ENCODE measurements at places on chromosomes 4 and X. TPM values are rescaled to one million over a fixed set of nuclear protein-coding genes. Genes with fewer than 3 reads are reported as not detected.

TADA2B gene
- 28.3 TPM for total RNA-seq

ZCCHC12 gene
- total RNA-seq = not detected

DNA sequence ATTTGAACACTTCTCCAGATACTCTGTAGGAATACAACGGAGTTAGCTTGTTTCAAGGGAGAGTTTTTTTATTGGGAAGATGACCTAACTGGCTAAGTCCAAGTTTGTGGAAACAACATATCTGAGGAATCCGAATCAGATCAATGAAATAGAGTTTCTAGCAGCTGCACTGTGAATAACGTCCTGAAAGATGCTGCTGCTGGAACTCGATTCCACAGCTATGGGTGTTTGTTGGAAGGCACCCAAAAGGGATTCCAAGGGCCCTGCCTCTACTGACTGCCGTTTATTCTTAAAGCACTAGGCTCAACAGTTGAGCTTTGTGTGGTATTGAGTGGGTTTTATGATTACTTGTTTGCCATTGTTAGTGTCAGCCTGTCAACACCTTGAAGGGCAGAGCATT, 6.6 kb upstream of the GBA3 start:
- no peaks in the 10 kb centered on the region for H3K4me1 ChIP-seq
- no peak overlapping the region for H3K4me3 ChIP-seq
- no peaks in the 10 kb centered on the region for H3K27me3 ChIP-seq

DNA sequence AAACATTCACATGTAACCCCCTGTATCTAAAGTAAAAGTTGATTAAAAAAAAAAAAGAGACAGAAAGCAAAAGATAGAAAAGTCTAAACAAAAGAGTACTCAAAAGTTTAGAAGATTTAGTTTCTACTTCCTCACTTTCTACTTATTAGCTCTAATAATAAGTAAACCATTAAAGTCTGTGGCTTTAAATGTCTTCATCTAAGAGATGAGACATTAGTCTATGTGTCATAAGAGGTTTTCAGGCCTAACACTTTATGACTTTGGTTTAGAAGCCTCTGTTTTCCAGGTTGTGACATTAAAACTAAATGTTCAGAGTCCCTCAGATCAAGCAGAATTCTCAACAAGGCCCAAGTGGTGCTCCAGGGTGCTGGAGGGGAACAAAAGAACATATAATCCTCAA, 42.2 kb upstream of the GUCY1A1 start:
- no peak overlapping the region for H3K27ac ChIP-seq
- no peaks in the 10 kb centered on the region for H3K36me3 ChIP-seq
- H3K4me3 ChIP-seq = no peak overlapping the region
- no peak for DNase-seq

SYP gene
- 4.0 TPM for total RNA-seq

GRCh38 chr4:28482580-28483270, 1622.1 kb downstream of the STIM2 start:
- no peaks in the 10 kb centered on the region for H3K27me3 ChIP-seq
- H3K36me3 ChIP-seq = no peaks in the 10 kb centered on the region
- no peak for DNase-seq

- H3K4me3 ChIP-seq = no peak overlapping the region
- H3K27me3 ChIP-seq = no peaks in the 10 kb centered on the region
- peak; percentile 30 for DNase-seq
- H3K27ac ChIP-seq = no peak overlapping the region
Observed at GRCh38 chr4:99447079-99447478, 11.9 kb upstream of the ADH7 start.

- peak overlapping the region; percentile 81 for H3K27ac ChIP-seq
- no peak for DNase-seq
- no peaks in the 10 kb centered on the region for H3K36me3 ChIP-seq
- peaks cover 73% of the 10 kb centered on the region for H3K4me1 ChIP-seq
- no peaks in the 10 kb centered on the region for H3K27me3 ChIP-seq
Observed at GRCh38 chr4:76200771-76201231, 12.8 kb downstream of the SCARB2 start.

CENPVL2 gene
- not detected for total RNA-seq

DNA sequence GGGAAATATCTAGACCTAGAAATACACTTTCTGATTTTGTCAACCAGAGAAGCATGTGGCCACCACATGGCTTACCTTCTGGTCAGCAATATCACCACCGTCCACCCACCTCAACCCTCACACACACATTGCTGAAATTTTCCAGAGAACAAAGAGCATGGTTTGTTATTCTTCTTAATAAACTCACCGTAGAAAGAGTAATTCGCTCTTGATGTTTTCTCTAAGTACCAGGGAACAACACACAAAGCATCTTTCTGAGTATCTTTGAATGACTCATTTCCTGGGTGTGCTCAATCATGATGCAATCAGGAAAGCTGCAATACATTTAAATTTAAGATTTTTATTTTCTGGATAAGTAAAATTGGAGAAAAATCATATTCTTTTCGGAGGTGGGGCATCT, 24.7 kb upstream of the LRAT start:
- H3K27ac ChIP-seq = no peak overlapping the region
- H3K27me3 ChIP-seq = no peaks in the 10 kb centered on the region
- H3K4me1 ChIP-seq = no peaks in the 10 kb centered on the region
- H3K36me3 ChIP-seq = no peaks in the 10 kb centered on the region
- DNase-seq = no peak

NOX1 gene
- not detected for total RNA-seq

DNA sequence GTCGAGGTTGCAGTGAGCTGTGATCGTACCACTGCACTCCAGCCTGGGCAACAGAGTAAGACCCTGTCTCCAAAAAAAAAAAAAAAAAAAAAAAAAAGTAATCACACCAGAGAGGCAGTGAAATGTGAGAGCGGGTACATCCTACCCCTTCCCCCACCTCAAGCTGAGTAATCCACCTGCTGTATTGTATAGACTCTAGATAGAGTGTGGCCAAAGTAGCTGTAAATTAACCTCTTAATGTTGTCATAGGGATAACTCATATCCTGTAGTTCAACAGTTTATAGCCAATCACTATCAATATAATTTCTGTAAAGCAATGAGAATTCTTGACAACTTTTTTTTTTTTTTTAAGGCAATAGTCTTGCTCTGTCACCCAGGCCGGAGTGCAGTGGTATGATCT, 30.8 kb downstream of the TNIP2 start:
- H3K36me3 ChIP-seq = peaks cover 30% of the 10 kb centered on the region
- DNase-seq = no peak
- no peaks in the 10 kb centered on the region for H3K4me1 ChIP-seq

SLC6A8 gene
- total RNA-seq = 3.9 TPM

DNA sequence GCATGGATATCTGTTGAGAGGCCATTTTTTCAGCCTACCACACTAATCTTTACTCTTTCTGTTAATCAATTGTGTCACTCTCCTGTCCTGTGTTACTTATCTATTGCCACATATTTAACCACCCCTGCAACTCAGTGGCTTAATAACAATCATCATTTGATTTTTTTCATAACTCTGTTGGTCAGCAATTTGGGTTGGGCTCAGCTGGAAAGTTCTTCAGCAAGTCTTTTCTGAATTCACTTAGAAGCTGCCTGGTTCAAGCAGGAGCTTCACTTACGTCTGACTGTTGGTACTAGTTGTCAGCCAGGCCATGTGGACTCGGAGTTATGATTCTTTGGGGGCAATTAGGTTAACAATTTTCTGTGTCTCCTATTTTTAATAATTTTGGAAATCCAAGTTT, 50.1 kb downstream of the CPE start:
- DNase-seq = no peak
- H3K27me3 ChIP-seq = no peaks in the 10 kb centered on the region
- H3K27ac ChIP-seq = no peak overlapping the region
- no peaks in the 10 kb centered on the region for H3K4me1 ChIP-seq
- no peaks in the 10 kb centered on the region for H3K36me3 ChIP-seq

- H3K4me1 ChIP-seq = no peaks in the 10 kb centered on the region
- no peak overlapping the region for H3K27ac ChIP-seq
- no peak for DNase-seq
- H3K4me3 ChIP-seq = no peak overlapping the region
- no peaks in the 10 kb centered on the region for H3K36me3 ChIP-seq
- no peaks in the 10 kb centered on the region for H3K27me3 ChIP-seq
Observed at GRCh38 chrX:9369802-9370291, 95.0 kb upstream of the TBL1X start.

CLIC2 gene
- 43.9 TPM for total RNA-seq

DNA sequence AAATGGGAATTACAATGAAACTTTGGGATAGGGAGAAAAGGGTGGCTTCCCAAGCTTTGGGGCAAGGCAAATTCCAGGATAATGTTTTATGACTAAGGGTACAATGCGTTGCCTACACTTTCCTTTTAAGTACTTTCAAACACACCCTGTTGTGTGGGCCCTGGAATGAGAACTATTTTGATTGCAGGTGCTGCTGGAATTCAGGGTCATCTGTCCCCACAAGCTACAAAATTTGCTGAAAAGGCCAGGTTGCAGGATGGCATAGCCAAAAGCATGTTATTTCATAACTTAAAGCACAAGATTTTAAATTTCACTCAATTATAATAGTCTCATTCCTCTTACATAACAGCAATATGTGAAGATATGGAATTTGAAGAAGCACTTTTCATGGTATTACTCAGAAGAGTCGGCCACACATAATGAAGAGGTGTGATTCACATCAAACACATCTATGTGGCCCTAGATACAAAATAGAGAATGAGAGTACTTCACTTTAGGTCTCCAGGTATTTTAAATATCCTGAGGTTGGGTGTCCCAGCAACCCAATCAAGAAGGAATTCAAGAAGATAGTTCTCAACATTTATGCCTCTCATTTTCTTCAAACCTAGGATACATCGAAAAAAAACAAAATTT, 89.3 kb downstream of the APBB2 start:
- H3K4me3 ChIP-seq = no peak overlapping the region
- no peak for DNase-seq
- peaks cover 20% of the 10 kb centered on the region for H3K4me1 ChIP-seq
- no peaks in the 10 kb centered on the region for H3K36me3 ChIP-seq

GRCh38 chr4:54543088-54543795, 114.5 kb upstream of the KIT start:
- no peaks in the 10 kb centered on the region for H3K27me3 ChIP-seq
- H3K4me3 ChIP-seq = no peak overlapping the region
- H3K27ac ChIP-seq = no peak overlapping the region
- H3K4me1 ChIP-seq = peaks cover 7% of the 10 kb centered on the region
- no peak for DNase-seq
- no peaks in the 10 kb centered on the region for H3K36me3 ChIP-seq

GRCh38 chr4:159856451-159856850, 753.6 kb downstream of the RAPGEF2 start:
- no peak overlapping the region for H3K27ac ChIP-seq
- H3K4me1 ChIP-seq = no peaks in the 10 kb centered on the region
- no peaks in the 10 kb centered on the region for H3K36me3 ChIP-seq
- no peak overlapping the region for H3K4me3 ChIP-seq
- no peak for DNase-seq

DNA sequence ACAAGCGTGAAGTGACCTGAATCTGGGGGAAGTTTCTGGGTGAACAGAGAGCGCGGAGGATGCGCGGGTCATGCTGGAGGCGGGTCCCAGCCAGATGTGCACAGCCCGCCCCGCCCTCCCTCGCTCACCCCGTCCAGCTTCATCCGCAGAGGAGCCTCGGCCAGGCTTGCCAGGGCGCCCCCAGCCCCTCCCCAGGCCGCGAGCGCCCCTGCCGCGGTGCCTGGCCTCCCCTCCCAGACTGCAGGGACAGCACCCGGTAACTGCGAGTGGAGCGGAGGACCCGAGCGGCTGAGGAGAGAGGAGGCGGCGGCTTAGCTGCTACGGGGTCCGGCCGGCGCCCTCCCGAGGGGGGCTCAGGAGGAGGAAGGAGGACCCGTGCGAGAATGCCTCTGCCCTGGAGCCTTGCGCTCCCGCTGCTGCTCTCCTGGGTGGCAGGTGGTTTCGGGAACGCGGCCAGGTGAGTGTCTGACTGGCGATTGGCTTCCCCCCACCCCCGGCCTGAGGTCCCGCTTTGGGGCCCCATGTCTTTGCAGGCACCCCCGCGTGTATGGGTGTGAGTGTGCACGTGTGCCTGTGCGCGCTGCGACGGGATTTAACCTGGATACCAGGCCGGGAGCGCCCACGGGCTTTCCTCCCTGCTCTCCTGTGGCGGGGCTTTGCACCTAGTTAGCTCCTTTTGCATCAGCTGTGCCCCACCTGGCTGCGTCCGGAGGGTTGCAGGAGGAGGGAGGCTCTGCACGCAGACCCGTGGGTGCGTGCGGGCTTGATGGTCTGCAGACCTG, at the start of gene EGFL6:
Gene EGFL6, plus strand, starts transcription at position 123 of the 782 bp plus-strand sequence. Its CDS starts 261 bp downstream, at position 384.
- H3K4me1 ChIP-seq = no peaks in the 10 kb centered on the region
- H3K27ac ChIP-seq = no peak within 1 kb of the TSS
- peak; percentile 46 for DNase-seq
- H3K36me3 ChIP-seq = no peaks in the 10 kb centered on the region

- H3K4me1 ChIP-seq = no peaks in the 10 kb centered on the region
- no peak overlapping the region for H3K27ac ChIP-seq
- no peak overlapping the region for H3K4me3 ChIP-seq
- no peak for DNase-seq
Observed at GRCh38 chr4:188214861-188215260, 75.6 kb downstream of the TRIML1 start.

HERC5 gene
- total RNA-seq = 11.2 TPM

ZNF595 gene
- total RNA-seq = 11.7 TPM

DNA sequence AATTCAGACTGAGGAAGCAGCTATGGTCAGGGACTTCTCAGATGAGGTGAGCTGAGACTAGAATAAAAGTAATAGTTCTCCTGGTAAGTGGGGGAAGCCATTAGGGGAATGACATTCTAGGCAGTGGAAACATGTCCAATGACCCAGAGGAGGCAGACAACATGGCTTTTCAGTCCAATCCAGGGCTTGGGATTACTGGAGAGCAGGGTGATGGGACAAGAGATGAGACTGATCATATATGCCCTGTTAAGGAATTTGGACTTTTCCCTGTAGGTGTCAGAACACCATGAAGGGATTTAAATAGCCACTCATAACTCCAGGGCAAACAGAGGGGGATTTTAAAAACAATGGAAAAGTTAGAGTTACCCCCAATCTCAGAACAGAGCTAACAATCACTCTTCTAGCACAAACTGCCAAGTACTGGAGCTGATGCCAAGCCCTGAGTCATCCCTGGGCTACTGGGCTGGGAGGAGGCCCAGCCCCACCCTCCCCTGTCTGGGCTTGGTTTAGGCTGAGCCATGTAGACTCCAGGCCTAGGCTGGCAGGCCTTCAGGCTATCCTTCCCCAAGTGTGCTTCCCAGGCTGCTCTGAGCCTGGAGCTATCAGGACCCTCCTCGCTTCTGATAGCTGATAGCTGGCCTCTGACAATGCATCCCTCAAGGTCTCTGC, 22.7 kb upstream of the MSN start:
- H3K36me3 ChIP-seq = no peaks in the 10 kb centered on the region
- H3K27ac ChIP-seq = peak overlapping the region; percentile 65
- H3K4me3 ChIP-seq = no peak overlapping the region
- no peaks in the 10 kb centered on the region for H3K27me3 ChIP-seq

NHSL2 gene
- total RNA-seq = 7.5 TPM

- no peak overlapping the region for H3K27ac ChIP-seq
- DNase-seq = no peak
- no peaks in the 10 kb centered on the region for H3K27me3 ChIP-seq
- H3K36me3 ChIP-seq = no peaks in the 10 kb centered on the region
Observed at GRCh38 chrX:1587161-1587560, 4.2 kb upstream of the AKAP17A start.

SPIN2B gene
- 19.9 TPM for total RNA-seq

DNA sequence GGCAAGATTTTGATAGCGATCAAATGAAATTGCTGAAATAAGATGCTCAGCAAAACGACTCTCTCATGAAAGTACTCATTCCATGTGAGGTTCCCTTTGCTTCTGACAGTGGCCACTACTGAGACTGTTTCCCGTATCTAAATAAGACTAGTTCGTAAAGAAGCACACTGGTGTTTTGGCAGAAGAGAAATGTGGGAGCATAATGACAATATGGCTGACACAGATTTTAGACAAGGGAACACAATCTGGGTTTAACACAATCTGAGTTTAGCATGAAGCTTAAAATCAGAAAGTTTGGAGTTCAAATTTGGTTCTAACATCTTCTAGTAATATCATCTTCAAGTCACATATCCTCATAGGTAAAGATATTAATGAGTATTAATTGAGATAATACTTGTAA, 13.7 kb downstream of the GABRA4 start:
- H3K4me3 ChIP-seq = no peak overlapping the region
- DNase-seq = no peak

PRDM5 gene
- total RNA-seq = 23.0 TPM

All from upper lobe of left lung (tissue), 6 donors.